ENCODE measurements at places on chromosomes 5 and 9.

DNA sequence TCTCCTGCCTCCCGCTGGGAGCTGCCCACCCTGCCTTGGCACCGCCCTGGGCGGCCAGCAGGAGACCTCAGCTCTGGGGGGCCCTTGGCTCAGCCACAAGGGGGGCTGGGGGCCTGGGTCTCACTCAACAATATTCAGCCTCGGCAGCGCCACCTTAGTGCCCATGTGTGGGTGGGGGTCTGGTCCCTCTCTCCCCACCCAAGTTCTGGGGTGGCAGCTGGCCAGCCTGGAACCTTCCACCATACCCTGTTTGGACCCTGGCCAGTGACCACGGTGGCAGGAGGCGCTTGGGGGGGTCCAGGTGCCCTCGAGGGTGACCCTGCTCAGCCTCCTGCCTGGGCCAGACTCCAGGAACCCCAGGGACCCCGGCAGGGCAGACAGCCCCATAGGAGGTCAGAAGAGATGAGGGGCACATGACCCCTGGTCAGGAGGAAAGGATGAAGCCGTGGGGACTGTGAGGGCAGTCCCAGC is 22.2 kb downstream of the NKD2 start:
- no peak for DNase-seq

DNA sequence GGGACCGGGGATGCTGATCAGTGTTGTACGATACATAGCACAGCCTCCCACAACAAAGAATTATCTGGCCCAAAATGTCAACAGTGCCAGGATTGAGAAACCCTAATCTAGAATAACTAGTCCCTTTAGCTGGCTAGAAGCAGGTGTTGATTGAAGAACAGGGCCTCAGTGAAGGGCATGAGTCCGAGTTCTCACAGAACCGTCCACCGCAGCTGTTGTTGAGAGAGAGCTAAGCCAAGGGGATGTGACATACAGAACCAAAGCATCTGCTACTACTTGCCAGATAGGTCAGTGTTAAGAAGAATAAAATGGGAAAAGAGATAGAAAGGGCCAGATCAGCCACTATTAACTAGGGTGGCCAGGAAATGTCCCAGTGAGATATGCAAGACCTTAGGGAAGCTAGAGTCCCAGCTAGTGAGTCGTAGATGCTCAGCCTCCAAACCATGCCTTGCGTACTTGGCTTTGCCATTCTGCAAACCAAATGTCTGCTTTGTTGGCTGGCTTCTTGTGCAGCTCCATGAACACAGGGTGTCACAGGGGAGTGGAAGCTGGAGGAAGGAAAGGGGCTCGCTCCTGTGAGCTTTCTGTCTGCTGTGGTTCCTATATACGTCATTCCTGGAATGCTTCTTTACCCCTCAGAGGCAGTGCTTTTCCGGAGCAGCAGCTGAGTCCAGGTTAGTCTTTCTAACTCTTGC is 68.9 kb downstream of the FBXO38 start:
- DNase-seq = no peak

GRCh38 chr9:84492366-84493159 is 152.0 kb upstream of the SLC28A3 start:
- DNase-seq = no peak

GRCh38 chr9:33151007-33151557 is 16.1 kb downstream of the B4GALT1 start:
- DNase-seq = no peak

- peak; percentile 12 for DNase-seq
These were observed 1138.2 kb downstream of the TAF11L14 start for GRCh38 chr5:18772475-18772874.

DNA sequence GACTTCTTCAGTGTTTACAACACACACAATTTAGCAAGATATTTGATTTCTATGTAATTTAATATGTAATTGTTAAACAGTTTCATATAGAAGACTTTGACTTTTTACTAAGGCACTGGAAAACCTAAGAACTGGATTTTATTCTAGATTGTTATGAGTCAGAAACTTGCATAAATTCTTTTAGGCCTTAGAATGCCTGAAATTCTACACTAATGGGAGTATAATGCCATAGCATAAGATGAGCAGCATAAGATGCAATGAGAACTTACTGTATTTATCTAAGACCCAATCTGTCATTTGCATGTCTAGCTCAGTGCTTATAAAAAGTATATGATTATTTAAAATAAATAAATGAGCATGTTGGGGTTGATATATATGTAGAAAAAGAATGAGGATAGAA is 285.2 kb downstream of the CDH12 start:
- no peak for DNase-seq

DNA sequence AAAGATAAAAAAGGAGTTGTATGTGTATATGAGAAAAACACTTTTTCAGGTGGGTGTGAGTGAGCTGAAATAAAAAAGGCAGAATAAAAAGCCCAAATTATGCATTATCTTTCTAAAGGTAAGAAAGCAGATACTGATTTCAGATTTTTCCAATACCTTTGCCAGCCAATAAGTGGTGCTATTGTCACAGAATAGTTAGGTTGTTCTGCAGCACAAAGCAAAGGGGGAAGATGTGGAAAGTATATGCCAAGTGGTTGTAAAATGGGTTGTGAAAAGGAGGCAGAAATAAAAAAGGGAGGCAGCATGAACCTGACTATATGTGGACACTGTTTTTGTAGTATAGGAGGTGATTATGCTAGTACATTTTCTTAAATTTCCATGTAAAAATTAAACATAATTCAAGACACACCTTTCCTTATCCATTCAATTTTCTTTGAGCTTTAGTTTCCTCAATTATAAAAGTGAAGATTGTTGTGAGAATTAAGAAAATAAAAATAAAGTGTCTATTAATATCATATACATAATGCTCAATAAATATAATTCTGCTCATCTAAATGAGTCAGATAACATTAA is 106.7 kb downstream of the SMIM15 start:
- DNase-seq = peak; percentile 32

DNA sequence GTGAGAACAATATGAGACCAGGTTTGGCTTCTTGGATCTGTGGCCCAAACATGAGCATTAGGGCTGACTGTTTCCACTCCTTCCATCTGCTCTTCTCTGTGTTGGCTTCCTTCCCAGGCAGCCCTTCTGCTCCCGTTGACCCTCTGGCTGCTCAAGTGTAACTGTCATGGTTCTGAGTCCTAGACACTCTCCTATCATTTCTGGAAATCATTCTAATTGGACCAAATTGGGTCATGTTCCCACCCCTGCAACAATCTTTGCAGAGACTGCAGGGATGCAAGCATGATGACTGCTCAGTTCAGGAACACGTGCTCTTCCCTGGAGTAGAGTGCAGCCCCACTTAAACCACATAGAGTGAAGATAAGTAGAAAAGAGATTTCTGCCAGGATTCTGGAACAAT is 741.4 kb downstream of the TAF11L14 start:
- no peak for DNase-seq

DNA sequence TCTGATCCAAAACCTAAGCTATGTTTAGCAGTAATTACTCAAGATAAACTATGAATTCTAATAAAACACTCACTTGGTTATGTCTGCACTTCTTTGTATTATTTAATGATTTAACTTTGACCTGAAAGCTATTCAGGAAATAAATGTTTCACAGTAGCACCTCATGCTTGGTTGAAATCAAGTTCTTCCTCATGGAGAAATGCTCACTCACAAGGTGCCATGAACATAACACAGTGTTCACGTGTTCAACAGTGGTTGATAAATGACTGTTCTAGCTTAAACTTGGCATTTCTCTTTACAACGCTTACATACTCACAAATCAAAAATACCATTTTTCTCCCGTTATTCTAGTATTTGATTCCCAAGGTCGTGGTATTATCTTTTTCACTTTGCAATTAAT is 35.8 kb downstream of the PUM3 start:
- no peak for DNase-seq

DNA sequence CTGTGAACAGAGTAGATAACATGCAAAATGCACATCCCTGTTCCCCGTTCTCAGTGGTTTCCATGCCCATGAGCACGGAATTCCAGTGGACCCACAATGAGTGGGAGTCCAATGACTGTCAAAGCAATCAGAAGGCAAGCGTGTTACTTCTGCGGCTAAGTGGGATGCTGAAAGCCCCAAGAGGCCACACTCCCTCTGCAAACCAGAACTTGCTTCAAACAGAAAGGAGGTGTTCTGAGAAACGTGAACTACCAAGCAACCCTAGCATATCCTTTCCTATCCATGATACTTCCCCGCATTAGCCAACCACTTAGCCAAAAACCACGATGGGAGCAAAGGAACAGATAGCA is 21.7 kb upstream of the MVB12B start:
- no peak for DNase-seq

DNA sequence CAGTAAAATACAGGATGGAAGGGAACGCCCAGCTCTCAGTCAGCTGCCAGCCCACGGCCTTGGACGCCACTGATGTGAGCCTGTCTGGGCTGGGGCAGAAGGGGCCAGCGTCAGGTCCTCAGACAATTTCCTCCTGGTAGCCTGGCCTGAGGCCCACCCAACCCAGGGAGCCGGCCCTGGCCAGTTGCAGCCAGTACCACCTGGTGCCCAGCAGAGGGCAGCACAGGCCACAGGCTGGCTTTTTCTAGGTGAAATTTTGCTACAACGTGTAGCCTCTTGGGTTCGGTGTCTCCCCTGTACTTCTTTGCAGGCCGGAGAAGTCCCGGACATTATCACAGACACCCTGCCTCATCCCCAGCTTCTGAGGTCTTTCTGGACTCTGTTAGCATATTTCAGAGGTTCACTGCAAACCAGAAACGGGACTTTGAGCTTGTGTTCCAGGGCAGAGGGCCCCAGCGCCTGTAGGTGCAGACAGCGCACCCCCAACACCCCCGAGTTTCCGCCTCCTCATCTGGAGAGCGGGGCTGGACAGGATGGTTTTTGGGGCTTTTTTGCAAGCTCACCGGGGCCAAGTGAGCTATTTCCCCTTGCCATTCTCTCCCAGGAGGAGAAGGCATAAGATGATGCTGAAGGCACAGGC is 45.9 kb upstream of the KCNMB1 start:
- peak; percentile 88 for DNase-seq

DNA sequence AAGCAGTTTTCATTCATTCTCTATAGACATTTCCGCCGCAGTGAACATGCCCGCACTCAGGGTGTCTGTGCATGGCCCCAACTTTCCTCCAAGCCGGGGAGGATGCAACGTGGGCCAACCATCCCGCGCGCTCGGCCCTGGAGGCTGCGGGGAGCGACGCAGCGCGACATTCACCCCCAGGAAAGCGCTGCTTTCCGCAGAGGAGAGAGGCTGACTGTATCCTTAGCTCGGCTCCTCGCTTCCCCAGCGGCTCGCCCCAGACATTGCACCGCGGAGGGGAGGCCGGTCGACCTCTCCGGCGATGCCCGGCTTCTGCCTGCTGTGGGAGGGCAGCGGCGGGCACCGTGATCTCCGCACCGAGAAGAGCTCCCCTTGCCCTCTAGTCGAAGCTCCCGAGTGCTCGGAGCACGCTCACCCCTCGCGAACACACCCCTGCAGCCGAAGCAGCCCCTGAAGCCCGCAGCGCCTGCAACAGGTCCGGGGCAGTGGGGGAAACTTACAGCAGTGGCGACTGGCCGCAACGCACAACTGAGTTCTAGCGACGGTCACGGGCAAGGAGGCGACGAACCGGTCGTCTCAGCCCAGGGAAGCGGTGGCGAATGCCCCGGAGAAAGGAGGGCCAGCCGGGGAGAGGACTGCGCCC is 600 bp downstream of the ENC1 start:
- DNase-seq = peak; percentile 50

GRCh38 chr5:25619273-25619672 is 974.5 kb upstream of the CDH10 start:
- no peak for DNase-seq
